ENCODE measurements at places on chromosomes 6 and 20. TPM values are rescaled to one million over a fixed set of nuclear protein-coding genes. Genes with fewer than 3 reads are reported as not detected.

ATP6V1G2 gene
- total RNA-seq: 3.8 TPM

CBLN4 gene
- not detected for total RNA-seq

SRXN1 gene
- 67.9 TPM for total RNA-seq

C20orf204 gene
- total RNA-seq: 1.6 TPM

PHACTR1 gene
- total RNA-seq: 0.49 TPM

CLPSL1 gene
- total RNA-seq: not detected

BNIP5 gene
- total RNA-seq: not detected

PDE10A gene
- 6.1 TPM for total RNA-seq

GJA10 gene
- total RNA-seq: not detected

PKIB gene
- total RNA-seq: 0.57 TPM

ZNF311 gene
- 1.3 TPM for total RNA-seq

C20orf96 gene
- 0.98 TPM for total RNA-seq

ZFP64 gene
- 21.9 TPM for total RNA-seq

B3GAT2 gene
- total RNA-seq: not detected

FAM162B gene
- 1.6 TPM for total RNA-seq

FGD2 gene
- total RNA-seq: not detected

TENT5A gene
- total RNA-seq: 40.0 TPM

ID4 gene
- total RNA-seq: 18.0 TPM

KCNB1 gene
- total RNA-seq: 0.41 TPM

PGM3 gene
- total RNA-seq: 30.9 TPM

ABHD16B gene
- total RNA-seq: not detected

PXDC1 gene
- total RNA-seq: 39.4 TPM

NKX2-2 gene
- not detected for total RNA-seq

PTPRA gene
- total RNA-seq: 75.1 TPM

SLC4A11 gene
- 0.49 TPM for total RNA-seq

SYCP2 gene
- 0.74 TPM for total RNA-seq

POM121L2 gene
- not detected for total RNA-seq

ANGPT4 gene
- total RNA-seq: not detected

RAMACL gene
- 2.4 TPM for total RNA-seq

CUL7 gene
- 31.6 TPM for total RNA-seq

KCNG1 gene
- 3.0 TPM for total RNA-seq

RPRD1B gene
- total RNA-seq: 36.0 TPM

C20orf144 gene
- total RNA-seq: 0.18 TPM

BPIFB1 gene
- total RNA-seq: not detected

CAGE1 gene
- total RNA-seq: 0.33 TPM

RNF217 gene
- total RNA-seq: 25.3 TPM

OR2J3 gene
- total RNA-seq: not detected

MUC21 gene
- not detected for total RNA-seq

DEFB132 gene
- not detected for total RNA-seq

CLDN20 gene
- not detected for total RNA-seq

NRSN1 gene
- total RNA-seq: not detected

SERPINB6 gene
- 102 TPM for total RNA-seq

EPPIN gene
- not detected for total RNA-seq
